ENCODE measurements at places on chromosomes 11 and 22.
A peak's percentile ranks its signal among the peaks of the same experiment; 100 is the strongest.

GRCh38 chr11:76181371-76181770 lies 24.9 kb downstream of the WNT11 start:
- DNase-seq, result no peak

- peak; percentile 84 for DNase-seq
Measured at GRCh38 chr11:112961146-112961668, at the start of gene NCAM1. NCAM1 (plus strand) TSS chr11:112961420.

GRCh38 chr11:42239188-42239587 lies 779.7 kb upstream of the LRRC4C start:
- no peak for DNase-seq

DNA sequence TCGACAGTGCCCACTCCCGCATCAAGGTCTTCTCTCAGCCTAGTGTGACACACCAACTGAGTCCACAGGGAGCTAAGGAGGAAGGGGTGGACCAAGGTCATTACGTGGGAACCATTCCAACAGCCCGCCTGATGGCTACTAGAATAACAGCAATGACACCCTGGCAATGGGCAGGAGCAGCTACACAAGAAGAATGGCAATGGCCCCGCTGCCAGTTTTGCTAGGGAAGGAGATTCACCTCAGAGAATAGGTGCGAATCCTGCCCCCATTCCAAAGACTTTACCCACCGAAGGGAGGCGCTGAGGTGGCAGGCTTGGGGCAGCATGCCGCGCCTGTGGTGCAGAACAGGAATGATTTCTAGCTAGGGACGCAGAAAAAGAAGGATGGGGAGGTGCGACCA lies 9.1 kb downstream of the WT1 start:
- no peak for DNase-seq

DNA sequence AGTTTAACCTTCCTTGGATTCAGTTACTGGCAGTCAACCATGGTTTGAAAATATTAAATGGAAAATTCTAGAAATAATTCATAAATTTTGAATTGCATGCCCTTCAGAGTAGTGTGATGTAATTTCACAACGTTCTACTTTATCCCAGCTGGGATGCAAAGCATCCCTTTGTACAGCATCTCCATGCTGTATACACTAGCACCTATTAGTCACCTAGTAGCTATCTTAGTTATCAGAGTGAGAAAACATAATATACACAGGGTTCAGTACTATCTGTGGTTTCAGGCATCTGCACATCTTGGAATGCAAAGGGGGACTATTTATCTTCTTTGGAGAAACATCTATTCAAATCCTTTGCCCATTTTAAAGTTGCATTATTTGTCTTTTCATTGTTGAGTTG lies 30.8 kb downstream of the CBL start:
- no peak for DNase-seq

DNA sequence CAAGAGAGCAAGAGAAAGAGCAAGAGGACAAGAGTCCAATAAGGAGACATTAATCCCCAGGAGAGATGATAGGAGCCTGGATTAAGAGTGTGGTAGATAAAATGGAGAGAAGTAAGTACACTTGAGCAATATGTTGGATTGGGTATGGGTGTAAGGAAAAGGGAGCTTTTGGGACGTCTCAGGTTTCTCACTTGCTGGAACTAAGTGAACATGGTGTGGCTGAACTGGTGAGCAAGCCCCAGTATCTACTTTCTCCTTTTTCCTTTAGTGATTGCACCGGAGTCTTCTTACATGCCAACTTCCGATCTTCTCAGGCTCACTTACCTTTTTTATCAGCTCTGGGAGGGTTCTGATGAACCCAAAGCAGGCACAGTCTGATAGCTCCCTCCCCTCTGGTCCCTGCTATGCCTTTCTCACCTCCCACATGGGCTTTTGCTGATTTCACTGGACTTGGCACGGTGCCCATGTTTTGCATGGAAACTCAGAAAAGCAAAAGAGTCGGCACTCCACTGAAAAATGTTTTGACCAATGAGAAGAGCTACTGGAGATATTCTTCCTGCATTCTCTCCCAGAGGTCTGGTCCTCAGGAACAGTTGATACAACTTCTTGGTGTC lies 14.5 kb upstream of the APLNR start:
- no peak for DNase-seq

GRCh38 chr11:66684635-66685034 lies 6.9 kb upstream of the RBM4B start:
- DNase-seq, result no peak

DNA sequence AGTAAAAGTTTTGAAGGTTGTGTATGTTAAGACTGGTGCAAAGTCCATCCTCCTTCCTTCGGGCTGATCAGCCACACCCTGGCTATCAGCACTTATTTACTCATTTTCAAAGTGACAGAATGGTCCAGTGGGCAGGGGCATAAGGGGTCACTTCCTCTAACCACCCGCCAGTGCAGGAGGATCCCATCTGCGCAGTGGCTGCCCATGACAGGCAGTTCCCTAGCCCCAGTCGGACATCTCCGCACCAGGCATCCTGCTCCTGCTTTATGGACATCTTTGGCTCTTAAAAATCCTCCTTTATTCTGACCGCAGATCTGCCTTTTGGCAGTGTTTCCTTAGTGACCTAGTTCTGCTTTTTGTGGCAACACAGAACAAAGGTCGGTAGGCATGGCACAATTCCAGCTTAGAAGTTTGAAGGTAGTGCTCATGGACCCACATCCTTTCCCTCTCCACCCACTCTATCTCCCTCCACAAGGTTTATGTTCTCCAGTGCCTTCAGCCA lies 55.9 kb downstream of the BMAL1 start:
- no peak for DNase-seq

GRCh38 chr11:113603277-113604059 lies 102.6 kb downstream of the TMPRSS5 start:
- no peak for DNase-seq

DNA sequence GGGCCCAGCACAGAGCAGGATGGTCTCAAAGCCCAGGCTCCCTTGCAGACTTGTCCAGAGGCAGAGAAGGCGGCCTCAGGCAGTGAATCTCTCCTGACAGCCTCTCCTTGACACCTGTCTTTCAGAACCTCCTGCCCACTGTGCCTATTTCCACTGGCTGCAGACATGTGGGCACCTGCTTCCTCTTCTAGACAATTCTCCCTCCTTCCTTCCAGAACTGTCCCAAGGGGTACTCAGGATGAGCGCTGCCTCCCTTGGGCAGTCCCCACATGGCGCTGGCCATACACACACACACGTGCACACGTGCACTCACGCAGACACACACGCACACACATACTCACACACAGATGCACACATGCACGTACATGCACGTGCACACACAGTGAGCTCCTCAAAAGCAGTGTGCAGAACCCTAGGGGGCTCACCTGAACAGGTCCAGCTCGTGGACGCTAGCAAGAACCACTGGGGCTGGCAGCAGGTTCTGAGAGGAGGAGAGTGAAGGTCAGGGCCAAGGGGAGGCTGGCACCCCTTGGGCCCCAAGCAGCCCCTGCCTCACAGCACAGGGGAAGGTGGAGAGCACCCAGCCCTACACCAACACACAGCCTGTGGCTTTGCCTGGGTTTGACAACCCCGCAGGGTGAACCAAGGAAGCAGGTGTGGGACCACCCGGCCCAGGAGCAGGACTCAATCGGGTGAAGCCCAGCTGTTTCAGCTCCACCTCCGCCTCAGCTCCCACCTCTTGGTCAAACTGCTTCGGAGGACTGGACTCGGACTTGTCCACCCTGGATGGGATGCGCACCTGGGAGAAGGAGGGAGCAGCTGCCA lies 8.1 kb upstream of the PLXNB2 start:
- DNase-seq, result no peak

DNA sequence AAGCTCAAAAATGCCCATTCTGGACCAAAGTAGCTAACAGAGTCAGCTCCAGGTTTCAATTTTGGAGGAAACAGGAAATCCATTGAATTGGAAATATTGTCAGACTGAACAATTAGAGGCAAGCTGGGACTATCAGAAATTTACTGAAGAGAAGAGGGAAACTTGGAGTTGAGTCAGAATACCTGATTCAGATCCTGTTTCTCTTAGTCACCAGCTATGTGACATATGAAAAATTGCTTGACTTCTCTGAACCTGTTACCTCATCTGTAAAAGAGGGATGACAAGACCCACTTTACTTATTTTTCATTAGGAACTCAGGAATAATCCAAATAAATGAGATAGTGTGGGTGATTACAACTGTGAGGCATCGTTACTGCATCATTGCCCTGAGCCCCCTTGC lies 148.9 kb upstream of the CADM1 start:
- DNase-seq, result no peak

DNA sequence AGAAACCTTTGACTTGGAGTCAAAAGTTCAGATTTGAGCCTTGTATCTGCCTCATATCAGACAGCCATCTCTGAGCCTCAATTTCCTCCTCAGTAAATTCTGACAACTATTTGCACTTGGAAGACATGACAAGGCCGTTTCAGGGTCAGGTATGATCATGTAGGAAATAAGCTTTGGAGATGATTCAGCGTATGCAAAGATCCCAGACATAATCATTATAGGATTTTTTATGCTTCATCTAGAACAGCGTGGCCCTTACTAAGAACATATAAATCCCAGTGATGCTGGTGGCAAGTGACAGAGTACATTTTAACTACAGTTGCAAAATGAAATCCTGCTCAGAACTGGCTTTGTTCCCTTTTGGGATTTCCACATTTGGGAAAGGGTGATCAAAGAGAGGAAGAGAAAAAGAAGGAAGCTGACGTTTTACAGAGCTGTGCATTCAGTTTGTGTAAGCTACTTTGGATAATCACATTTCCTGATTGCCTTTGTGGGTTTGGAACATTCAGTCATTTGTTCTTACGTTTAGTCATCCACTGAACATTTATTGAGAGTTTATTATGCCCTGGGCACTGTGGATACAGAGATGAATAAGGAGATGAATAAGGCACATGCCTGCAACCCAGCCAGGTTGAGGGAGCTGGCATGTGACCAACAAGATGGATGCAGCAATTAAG lies 81.9 kb upstream of the HEPHL1 start:
- no peak for DNase-seq
